ENCODE measurements at places on chromosomes 1 and 21.

DNA sequence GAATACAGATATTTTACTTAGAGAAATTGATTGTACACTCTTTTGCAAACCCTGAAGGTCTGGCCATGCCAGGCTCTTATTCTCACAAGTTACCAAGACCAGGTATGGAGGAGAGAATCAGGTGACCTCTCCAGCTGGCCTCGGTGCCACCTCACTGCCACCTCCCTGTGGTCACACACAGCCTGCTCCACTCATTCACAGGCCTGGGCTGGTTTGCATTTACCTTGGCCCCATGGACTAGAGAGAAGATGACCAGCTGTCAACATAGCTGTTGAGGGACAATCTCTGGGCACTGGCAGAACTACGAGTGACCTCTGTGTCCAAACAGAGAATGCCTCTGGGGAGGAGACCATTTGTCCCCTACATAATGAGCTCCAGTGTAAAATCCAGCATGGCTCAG, 291.2 kb upstream of the RUNX1 start:
- DNase-seq: no peak

- no peak for DNase-seq
Observed at GRCh38 chr21:29237110-29238052, 61.3 kb upstream of the BACH1 start.

- no peak for DNase-seq
Observed at GRCh38 chr1:183234660-183235476, 48.8 kb downstream of the LAMC2 start.

DNA sequence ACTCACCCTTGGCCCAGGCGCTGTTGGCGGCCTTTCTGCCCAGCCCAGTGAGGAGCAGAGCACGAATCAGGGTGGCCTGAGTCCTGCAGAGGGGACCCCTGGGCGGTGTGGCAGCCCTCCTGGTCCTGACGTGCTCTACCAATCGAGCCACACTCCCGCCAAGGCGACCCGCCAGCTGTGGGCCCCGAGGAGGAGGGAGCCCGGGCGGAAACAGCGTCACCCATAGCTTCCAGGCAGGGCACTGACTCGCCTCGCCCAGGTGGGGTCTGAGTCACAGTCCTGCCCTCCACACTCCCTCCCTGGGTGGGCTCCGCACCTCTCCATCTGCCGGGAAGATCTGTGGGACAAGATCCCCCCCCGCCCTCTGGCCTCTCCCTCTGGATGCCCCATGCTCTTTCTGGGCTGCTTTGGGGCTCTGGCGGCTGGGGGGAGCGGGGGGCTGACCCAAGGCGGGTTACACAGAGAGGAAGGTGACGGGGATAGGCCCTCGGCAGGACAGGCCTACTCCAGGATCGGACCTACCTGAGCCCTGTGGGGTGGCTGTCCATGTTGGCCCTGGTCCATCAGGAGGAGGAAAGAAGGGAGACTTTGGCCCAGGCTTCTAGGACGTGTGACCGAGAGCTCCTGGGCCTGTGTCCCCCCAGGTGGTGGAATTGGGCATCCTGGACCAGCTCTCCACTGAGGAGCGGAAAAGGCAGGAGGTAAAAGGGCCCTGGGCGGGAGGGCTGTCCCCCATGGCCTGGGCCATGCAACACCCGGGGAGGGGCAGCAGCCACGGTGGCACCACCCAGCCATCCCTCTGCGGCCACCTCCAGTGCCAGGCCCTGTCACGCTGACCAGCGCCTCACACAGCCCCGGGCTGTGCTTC, 14.0 kb downstream of the ARHGEF16 start:
- no peak for DNase-seq

DNA sequence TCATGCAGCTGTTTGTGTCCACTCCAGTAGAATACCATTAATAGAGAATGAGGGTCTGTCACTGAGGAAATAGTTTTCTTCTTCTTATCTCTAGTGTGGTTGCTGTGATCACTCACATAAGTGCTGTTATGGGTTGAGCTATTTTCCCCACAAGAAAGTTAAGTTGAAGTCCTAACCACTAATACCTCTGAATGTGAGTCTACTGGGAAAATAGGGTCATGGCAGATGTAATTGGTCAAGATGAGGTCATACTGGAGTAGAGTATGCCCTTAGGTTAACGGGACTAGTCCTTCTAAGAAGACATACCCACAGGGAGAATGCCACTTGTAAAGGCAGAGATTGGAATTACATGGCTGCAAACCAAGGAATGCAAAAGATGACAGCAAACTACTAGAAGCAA, 70.5 kb upstream of the COL24A1 start:
- no peak for DNase-seq

GRCh38 chr1:55065648-55066047, 26.3 kb downstream of the PCSK9 start:
- no peak for DNase-seq

DNA sequence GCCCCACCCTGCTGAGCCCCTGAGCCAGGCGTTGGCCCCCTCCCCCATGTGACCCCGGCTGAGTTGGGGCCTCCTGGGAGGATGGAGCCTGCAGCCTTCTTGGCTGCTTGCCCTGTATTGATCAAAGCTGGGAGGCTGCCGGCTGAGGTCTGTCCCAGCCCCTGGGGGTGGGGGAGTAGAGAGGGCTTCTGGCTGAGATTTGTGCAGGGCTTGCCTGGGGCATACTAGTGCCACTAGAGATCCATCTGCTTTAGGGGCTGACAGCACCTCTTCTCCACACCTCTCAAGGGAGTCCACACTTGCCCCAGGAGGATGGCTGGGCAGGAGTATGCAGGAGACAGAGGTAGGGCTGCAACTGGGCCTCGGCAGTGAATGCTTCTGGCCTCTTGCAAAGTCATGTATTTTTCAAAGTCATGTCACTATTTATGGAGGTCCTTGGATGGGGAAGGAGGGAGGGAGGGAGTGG, 53.6 kb upstream of the SSBP3 start:
- DNase-seq: no peak

DNA sequence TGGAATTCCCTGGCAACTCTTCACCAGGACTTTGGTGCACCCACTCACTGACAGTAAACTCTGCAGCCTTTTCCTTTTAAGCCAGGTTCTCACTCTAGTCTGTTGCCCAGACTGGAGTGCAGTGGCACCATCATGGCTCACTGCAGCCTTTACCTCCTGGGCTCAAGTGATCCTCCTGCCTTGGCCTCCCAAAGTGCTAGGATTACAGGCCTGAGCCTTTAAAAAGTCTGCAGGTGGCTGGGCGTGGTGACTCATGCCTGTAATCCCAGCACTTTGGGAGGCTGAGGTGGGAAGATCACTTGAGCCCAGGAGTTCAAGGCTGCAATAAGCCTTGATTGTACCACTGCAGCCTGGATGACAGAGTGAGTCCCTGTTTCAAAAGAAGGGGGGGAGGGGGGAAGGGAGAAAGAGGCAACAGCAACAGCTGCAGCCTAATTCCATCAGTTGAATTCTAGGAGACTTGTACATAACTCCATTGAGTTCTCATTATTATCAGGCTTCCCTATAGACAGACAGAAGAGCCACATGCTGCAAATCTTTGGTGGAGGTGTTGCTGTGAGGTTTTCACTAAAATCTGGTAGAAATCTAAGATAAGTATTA, 8.1 kb upstream of the HNRNPR start:
- no peak for DNase-seq

DNA sequence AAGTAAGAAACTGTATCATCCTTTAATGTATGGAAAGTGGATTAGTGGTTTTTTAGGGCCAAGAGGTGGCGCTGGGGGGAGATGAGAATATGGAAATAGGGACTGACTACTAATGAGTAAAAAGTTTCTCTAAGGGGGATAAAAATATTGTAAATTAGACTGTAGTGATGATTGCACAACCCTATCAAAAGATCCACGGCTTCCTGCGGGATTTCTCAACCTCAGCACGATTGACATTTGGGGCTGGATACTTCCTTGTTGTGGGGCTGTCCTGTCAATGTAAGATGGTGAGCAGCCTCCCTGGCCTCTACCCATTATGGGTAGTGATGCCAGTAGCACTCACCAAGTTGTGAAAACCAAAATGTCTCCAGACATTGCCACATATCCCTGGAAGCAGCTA, 36.0 kb upstream of the PRDM2 start:
- DNase-seq: no peak

GRCh38 chr1:233679591-233680373, 65.9 kb downstream of the KCNK1 start:
- no peak for DNase-seq

- no peak for DNase-seq
Observed at GRCh38 chr1:110384581-110385321, 6.1 kb downstream of the SLC16A4 start.

- DNase-seq: no peak
Observed at GRCh38 chr1:159756397-159756796, 24.4 kb upstream of the DUSP23 start.

- no peak for DNase-seq
Observed at GRCh38 chr1:234484218-234484617, 5.2 kb upstream of the TARBP1 start.

GRCh38 chr1:97500760-97501159, 420.1 kb downstream of the DPYD start:
- no peak for DNase-seq

- DNase-seq: no peak
Observed at GRCh38 chr1:33111965-33112364, 31.0 kb downstream of the AZIN2 start.

DNA sequence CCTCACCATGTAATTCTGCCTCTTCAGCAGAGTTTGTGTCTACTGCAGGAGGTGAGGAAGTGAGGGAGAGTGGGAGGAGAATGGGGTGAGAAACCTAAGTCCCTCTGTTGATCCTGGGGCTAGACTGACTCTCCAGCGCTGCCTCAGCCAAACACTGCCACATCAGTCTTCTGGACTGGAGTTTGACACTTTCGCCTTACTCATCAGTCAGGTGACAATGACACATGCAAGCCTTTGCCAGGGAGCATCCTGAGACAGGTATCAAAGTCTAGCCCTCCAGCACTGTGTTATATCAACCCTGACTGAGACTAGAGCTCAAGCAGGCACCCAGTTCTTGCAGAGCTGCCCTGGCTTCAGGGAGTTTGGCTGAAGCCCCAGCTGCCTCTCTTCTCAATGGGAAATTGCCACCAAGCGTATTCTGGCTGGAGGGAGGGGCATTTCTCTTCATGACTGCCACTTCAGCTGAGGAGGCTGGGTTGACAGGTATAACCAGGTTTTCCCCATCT, 33.3 kb upstream of the SUCO start:
- DNase-seq: no peak

DNA sequence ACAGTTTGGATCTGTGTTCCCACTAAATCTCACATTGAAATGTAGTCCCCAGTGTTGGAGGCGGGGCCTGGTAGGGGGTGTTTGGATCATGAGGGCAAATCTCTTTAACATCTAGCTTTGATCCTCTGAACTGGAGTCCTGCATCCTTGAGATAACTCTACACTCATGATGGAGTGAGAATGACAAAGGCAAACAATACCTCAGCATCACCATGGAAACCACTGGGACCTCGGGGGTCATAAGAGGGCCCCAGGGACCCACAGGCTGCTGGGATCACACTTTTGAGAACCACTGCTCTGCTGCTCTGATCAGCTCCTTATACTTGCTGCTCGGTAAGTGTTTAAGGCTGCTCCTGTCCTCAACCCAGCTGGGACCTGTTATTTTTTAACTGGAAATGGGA, 13.4 kb upstream of the OBSCN start:
- DNase-seq: no peak

DNA sequence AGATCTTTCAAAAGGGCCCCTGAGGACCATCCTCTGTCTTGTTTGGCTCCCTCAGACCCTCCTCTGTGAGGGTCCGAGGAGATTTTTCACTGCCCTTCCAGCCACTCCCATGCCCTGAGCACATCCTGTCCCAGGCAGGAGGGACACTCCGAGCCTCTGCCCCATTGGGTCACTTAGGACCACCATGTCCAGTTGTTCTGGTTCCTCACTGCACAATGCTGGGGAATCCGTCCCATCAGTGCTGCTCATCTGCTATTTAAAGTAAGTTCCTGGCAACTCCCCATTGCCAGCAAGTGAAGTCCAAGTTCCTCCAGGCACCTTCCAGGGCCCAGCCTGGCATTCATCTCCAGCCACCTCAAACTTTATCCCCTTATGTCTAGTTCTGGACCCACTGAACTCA, 117.5 kb upstream of the GRIK3 start:
- no peak for DNase-seq

- DNase-seq: no peak
Observed at GRCh38 chr1:217534566-217534965, 96.3 kb downstream of the GPATCH2 start.

DNA sequence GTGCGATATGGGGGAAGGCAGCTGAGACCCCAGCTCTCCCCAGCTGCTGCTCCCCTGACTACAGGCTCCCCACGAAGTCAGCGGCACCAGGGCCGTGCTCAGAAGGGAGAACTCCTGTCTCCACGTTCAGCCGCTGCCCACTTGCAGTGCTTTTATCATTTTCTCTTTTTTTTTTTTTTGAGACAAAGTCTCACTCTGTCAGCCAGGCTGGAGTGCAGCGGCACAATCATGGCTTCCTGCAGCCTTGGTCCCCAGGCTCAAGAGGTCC, 933 bp upstream of the FTCD start:
- DNase-seq: no peak

DNA sequence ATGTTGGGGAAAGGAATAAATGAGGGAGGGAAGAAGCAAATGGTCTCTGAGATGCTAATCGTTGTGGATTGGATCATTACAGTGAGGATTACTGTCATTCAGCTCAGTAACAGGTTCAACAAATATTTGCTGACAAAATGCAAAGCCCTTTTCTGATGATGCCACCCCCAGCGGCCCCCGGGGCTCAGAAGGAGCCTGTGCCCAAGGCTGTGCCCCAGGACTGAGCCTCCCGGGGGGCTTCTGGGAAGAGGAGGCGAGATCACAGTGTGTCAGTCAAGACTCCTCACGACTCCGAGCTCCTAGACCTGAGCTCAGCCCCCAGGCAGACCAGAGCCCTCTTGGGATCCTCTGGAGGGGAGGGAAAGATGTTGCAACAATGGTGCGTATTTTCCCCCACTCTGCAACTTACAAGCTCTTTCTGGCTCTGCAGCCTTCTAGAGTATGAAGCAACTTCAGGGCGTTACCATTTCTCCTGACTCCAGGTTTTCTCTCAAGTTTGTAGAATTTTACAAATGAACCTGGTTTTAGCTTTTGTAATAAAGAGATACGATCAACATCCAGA, 20.8 kb downstream of the EPHA8 start:
- DNase-seq: no peak

- no peak for DNase-seq
Observed at GRCh38 chr1:85406887-85407533, 57.9 kb downstream of the DDAH1 start.

GRCh38 chr1:39239968-39240367, 35.5 kb downstream of the MACF1 start:
- no peak for DNase-seq

GRCh38 chr1:47812904-47813514, 184.2 kb downstream of the TRABD2B start:
- DNase-seq: no peak
